ENCODE measurements at places on chromosomes 16 and 17.

DNA sequence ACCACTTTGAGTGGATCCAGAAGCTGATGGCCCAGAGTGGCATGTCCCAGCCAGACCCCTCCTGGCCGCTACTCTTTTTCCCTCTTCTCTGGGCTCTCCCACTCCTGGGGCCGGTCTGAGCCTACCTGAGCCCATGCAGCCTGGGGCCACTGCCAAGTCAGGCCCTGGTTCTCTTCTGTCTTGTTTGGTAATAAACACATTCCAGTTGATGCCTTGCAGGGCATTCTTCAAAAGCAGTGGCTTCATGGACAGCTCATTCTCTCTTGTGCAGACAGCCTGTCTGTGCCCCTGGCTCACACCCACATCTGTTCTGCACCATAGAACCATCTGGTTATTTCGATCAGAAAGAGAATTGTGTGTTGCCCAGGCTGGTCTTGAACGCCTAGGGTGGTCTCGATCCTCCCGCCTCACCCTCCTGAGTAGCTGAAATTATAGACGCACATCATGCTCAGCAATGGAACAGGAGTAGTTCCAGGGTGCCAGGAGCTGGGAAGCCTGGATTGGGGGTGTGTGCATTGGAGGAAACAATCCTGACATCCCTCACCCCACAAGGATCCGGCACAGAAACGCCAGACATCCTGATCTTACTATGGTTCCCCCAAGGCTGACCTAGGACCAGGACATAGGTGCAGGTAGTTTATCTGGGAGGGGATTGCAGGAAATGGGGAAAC lies 4.6 kb downstream of the PRSS21 start:
- DNase-seq: no peak

- DNase-seq: peak; percentile 26
Measured at GRCh38 chr17:37774504-37774903, 29.6 kb upstream of the HNF1B start.

- no peak for DNase-seq
Measured at GRCh38 chr16:65809627-65810026, 556.9 kb upstream of the CDH5 start.

GRCh38 chr16:63426275-63426870 lies 1390.1 kb upstream of the CDH8 start:
- DNase-seq: no peak

DNA sequence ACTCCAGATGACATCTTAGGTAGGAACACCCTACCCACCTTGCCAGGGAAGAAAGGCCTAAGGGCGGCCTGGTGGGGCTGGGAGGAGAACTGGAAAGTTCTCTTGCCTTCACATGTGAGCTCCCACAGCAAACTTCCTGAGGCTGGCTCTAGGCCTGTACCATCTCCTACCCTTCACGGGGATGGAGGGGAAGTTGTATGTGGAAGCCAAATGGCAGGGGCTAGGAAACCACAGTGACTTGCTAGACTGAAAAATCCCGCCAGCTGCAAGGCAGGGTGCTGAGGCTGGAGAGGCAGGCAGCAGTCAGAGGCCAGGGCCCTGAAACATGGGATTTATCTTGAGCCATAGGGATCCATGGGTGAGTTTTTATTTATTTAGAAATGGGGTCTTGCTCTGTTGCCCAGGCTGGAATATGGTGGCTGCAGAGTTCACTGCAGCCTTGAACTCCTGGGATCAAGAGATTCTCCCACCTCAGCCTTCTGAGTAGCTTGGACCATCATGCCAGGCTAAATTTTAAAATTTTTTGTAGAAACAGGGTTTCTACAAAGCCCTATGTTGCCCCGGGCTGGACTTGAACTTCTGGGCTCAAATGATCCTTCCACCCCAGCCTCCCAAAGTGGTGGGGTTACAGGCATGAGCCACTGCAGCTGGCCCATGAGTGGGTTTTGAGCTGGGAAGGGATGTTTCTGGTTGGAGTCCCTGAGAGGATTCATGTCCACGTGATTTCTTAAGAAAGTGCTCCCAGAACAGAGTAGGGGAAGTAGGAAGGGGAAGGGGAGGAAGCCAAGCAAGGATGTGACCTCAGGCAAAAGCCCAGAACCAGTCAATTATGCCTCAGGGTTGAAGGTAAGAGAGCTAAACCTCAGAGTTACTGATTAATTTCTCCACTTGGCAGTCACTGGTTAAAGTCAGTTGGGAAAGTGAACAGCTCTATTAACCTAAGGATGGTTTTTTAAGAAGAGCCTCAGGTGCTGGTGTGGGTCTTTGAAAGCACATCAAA lies 4.0 kb upstream of the KAT8 start:
- DNase-seq: peak; percentile 16
